Smooth muscle cell of the brain vasculature (primary cell): ENCODE measurements at places on chromosomes 16 and 17.
A peak's percentile ranks its signal among the peaks of the same experiment; 100 is the strongest.

DNA sequence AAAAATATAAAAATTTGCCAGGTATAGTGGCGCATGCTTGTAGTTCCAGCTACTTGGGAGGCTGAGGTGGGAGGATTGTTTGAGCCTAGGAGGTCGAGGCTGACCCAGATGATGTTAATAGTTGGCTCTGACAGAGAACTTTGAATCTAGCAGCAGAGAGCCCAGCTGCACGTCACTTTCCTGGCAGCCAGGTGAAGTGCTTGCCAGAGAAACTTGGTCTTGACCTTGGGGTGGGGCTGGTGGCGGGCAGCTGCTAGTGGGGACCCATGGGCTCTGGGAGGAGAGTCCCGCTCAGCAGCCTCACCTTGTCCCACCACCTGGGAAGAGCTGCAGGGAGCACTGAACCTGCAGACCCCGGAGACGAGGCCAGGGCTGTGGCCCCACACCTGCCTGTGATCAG is 3.1 kb upstream of the C16orf74 start:
- no peak for DNase-seq

DNA sequence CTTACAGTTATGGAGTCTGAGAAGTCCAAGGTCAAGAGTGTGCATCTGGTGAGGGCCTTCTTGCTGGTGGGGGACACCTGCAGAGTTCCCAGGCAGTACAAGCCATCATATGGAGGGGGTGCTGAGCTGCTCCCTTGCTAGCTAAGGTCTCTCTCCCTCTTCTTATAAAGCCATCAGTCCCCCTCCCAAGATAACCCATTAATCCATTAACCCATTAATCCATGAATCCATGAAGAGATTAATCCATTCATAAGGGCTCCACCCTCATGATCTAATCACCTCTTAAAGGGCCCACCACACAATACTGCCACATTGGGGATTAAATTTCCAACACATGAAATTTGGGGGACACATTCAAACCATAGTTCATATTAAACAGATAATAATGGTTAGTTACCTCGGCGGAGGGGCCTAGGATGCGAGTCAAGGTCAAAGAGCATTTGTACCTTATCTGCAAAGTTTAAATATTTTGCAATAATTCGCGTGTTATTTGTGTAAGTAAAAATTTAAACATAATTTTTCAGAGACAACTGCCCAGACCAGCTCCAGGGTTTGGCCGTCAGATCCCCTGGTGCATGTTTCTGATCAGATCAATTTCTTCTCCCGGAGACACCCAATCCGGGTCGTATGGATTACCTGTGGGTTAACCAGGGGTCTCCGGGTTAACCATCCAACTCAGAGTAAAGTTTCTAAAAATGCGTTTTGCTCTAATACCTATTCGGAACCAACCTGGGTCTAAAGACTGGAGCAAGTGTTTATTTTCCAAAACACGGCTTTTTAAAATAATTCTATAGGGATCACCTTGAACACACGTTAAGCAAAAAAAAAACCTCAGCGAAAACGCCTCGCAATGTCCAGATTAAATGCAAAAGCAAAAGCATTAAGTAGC is 740 bp upstream of the POLR3E start:
- no peak for DNase-seq

- DNase-seq: no peak
These were observed 61.8 kb downstream of the MPRIP start for GRCh38 chr17:17104036-17104435.

- DNase-seq: no peak
These were observed 288.0 kb upstream of the ERCC4 start for GRCh38 chr16:13631916-13632315.

DNA sequence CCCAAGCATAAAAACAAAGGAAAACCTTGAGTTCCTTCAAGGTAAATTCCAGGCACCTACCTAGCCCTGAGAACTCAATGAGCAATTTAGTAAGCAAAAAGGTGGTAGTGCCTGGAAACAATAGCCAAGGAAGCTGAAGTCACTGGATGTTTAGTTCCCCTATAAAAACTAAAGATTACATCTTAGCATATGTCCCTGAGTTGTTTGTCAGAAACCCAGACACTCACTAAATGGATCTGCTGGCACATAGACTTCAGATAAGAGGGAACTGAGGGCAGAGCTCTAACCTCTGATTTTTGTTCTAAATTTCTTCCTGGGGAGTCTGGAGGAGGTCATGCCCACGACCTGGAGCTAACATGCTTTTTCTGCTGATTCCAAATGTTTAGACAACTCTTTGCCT is 532.8 kb upstream of the SALL1 start:
- no peak for DNase-seq

DNA sequence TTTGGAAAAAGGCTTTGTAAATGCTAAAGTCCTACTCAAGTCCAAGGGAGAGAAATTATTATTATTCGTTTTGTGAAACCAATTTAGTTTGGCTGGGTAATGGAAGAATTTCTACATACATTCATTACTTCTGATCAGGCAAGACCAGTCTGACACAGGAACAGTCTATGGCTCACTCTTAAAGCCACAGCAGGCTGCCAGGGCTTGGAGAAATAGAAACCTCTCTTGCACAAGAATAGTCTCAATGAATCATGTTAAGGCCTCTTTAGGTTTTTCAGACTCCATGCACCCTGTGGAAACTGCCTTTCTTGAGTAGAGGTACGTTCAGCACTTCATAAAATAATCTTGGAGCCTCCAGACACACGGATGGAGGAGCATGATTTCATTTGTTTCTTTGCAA is 167.7 kb downstream of the IRX3 start:
- no peak for DNase-seq

GRCh38 chr17:58452738-58453137 is 35.4 kb upstream of the RNF43 start:
- no peak for DNase-seq

DNA sequence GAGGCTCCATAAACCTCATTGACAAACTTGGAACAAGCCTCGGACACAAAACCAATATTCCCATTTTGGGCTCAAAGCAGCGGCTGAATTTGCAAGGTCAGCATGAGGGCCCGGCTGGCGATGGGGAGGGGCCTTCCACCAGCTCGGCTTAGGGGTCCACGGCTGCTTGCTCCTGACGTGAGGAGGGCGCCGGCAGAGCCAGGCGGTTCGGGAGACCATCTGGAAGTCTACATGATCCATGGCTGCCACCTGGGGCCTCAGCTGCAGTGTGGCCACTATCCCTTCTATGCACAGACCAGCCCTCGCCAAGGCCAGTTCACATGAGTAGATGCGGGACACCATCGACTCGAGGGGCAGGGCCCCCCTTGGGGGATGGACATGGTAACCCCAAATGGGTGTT is 39.1 kb downstream of the NDEL1 start:
- no peak for DNase-seq

GRCh38 chr16:1330260-1330914 is 3.1 kb upstream of the BAIAP3 start:
- no peak for DNase-seq

DNA sequence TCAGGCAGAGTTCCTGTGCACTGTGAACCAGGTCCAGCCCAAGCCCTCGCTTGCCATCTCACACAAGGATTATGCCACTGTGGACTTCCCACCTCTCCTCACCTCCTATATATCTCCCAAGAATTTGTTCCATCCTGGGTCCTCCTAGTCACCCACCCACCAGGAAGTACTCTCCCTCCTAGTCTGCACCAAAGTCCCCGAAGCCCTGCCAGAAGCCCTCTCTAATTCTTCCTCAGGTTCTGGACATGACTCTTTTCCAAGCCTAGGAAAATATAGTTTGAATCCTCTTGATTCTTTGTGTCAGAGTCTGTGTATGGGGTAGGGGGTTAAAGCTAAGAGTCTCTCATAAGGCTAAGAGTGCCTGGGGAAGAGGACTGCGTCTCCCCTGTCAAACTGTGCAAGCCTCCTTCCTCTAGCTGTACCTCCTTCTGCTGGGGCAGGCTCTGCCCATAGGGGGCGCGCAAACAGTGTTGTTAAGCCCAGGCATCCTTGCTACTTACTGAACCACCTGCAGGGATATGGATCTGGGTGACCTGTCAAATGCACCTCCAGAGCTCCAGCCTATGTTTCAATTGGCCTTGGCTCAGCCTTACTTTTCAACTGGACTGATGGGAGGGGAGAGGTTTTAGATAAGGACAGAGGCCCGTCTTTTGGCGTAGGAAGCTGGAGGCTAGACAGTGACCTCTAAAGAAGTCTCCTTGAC is 16.6 kb upstream of the DLX4 start:
- peak; percentile 33 for DNase-seq

DNA sequence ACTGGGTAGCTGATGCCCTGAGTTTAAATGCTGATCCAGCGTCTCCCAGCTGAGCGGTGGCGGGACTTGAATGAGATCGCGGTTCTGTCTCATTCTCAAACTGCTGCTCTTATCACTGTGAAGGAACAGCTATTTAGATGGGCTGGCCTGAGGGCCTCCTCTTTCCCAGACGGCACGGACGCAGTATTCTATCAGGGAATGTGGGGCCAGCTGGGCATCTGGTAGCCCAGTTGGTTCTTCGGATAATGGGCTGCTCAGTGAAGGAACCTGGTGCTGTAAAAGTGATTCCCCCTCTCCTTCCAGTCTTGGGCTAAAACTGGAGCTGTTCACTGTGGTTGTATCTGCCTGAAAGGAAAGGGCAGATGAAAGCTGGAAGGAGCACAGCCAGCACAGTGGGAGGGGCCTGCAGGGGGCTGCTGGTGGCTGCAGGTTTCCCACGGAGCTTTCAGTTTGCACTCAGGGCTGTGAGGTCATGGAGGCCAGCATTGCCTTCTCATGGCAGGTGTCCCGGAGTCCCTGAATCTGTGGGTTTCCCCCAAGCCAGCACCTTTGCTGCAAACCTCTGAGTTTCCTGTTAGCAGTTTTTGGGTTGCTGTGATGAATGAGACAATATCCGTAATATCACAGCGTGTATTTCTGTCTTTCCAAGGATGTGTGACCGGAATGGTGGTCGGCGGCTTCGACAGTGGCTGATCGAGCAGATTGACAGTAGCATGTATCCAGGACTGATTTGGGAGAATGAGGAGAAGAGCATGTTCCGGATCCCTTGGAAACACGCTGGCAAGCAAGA is 3.6 kb downstream of the IRF8 start:
- no peak for DNase-seq

- no peak for DNase-seq
These were observed 885 bp upstream of the SLC35B1 start for GRCh38 chr17:49708515-49709183.

- no peak for DNase-seq
These were observed 52.4 kb upstream of the IRX5 start for GRCh38 chr16:54878301-54878700.

- no peak for DNase-seq
These were observed 188.6 kb downstream of the NTN1 start for GRCh38 chr17:9209781-9210370.

GRCh38 chr16:79185711-79186110 is 414.8 kb downstream of the MAF start:
- no peak for DNase-seq

GRCh38 chr17:68576811-68577496 is 24.2 kb downstream of the FAM20A start:
- no peak for DNase-seq

DNA sequence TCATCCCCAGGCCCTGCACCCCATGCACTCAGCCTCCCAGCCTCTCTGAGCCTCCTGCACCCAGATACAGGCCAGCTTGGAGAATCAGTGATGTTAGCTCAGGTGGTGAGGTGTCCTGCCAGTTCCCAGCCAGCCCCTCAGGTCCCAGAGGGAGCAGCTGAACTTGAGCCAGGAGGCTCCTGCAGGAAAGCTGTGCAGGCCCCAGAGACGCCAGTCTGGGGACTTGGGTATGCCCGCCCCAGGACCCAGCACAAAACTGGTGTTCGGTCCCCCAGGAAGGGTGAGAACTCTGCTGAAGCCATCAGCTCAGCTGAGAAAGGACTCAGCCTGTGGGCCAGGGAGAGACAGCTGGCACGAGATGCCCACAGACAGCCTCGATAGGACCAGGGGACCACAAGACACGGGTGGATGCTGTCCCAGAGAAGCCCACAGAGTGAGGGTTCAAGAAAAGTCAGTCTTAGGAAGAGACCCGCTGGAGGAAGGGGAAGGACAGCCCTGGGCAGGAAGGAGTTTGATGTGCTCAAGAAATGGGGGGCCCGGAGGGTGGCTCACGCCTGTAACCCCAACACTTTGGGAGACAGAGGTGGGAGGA is 11.0 kb downstream of the ENDOV start:
- no peak for DNase-seq

DNA sequence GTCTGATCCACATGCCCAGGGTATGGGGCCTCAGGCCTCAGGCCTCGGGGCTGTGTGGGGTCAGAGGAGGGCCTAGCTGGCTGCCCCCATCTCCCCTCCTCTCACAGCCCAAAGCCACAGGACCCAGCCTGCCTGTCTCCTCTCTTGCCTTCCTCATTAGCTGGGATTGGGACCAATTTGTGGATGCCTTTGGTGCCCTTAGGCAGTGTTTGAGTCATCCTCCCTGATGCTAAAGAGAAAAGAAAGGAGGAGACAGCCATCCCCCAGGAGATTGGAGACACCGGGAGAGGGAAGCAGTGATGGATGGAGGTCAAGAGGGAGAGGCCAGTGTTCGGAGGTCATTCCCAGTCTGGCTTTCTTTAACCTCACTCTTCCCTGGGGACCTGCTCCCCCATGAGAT is 23.3 kb upstream of the NOG start:
- no peak for DNase-seq

DNA sequence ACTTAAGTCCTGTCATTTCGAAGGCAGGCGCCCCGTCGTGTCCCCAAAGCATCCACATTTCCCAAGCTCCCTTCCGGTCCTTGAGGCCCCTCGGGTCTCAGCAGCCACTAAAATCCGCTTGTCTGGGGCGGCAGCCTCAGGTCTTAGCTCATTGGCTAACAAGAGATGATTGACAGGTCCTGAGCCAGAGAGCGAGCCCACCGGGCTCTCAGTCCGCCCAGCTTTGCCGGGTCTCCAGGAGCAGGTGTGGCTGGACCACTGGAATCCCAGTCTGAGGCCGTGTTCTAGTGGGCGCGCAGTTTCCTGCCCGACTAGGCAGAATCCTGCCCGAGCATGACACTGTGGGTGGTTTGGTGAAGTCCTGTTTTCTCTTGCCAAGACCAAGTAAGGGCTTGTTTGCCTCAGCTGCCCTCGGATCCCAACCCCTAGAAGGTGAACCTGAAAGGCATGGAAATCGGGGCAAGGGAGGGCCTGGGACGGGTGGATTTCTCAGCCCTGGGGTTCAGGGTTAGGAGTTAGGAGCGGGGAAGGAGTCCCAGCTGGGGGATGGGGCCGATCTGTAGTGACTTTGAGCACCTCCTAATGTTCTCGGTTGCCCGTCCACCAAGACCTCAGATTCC is 42.8 kb downstream of the MRC2 start:
- no peak for DNase-seq

- DNase-seq: no peak
These were observed 439.0 kb upstream of the ASIC2 start for GRCh38 chr17:33732116-33732515.

DNA sequence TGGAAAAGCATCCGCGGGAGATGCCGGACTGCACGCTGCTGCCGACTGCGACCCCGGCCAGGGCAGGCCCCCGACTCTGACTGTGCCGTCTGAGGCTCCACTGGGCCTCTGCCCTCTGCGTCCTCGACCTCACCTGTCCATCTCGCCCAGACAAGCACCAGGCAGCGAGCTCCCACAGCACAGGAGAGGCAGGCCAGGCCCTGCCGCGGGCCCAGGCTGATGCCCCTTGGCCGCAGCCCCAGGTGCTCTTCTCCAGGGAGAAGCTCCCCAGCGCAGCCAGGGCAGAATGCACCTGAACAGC is 98.1 kb upstream of the DNAH17 start:
- DNase-seq: no peak
